ENCODE measurements at places on chromosomes 5 and 9.

DNA sequence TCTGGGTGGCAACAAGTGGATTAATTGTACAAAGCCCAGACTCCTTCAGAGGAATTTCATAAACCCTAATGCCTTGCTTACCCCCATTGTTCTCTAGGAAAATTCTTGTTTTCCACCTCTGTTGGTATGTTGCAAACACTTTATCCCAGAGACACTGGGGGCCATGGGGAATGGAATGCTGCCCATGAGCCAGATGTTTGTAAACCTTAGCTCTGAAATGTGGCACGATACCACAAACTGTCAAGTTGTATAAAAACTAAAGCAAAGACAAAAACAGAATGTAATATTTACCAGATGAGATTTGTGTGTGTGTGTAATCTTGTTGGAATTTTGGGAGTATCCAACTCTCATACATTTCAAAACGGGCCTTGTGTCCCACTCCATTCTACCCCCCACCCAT, 465.0 kb downstream of the EBF1 start:
- no peak for DNase-seq

DNA sequence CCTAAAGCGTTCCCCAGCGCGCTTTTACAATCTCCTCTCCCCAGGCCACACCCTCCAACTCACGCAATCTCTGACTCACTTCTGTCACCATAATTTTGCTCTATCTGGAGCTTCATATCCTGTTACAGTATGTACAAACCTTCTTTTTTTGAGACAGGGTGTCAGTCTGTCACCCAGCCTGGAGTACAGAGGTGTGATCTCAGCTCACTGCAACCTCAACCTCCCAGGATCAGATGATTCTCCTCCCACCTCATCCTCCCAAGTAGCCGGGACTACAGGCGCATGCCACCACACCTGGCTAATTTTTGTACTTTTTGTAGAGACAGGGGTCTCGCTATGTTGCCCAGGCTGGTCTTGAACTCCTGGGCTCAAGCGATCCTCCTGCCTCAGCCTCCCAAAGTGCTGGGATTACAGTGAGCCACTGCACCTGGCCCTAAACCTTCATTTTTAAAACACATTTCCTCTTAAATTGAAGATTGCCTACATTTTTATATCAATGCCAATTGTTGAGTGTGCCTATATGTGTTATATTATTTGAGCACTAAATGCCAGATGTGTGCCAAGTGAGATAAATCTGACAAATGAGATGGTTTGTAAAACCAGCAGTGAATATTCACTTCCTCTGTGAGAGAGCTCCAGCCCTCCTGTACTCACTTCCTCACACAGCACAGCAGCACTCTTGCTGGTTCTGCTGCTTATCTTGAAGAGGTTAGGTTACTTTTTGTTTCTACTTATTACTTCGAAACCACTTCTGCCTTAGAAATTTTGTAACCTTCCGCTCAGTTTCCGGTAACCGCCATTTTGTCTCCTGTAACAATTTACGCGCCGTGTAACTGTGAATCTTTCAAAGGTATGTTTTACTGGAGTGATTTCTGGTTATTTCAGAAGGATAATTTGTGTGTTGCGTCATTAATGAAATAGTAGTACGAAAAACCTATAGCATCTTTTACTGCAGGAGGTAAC, 57.9 kb downstream of the DOCK8 start:
- peak; percentile 40 for DNase-seq

- DNase-seq, result no peak
These were observed 21.0 kb downstream of the CAMSAP1 start for GRCh38 chr9:135886147-135886981.

GRCh38 chr9:107046692-107047091, 183.7 kb downstream of the ZNF462 start:
- DNase-seq, result no peak

DNA sequence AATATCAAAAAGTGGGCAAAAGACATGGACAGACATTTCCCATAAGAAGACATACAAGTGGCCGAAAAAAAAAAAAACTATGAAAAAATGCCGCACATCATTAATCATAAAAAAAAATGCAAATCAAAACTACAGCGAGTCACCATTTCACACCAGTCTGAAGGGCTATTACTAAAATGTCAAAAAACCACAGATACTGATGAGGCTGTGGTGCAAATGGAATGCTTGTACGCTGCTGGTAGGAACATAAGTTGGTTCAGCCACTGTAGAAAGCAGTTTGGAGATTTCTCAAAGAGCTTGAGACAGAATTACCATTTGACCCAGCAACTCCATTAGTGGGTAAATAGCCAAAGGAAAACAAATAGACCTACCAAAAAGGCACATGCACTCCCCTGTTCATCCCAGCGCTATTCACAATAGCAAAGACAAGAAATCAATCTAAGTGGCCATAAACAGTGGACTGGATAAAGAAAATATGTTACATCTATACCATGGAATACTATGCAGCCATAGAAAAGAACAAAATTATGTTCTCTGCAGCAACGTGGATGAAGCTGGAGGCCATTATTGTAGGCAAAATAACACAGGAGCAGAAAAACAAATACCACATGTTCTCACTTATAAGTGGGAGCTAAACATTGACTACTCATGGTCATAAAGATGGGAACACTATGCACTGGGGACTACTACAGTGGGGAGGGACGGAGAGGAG, 110.6 kb upstream of the BOD1 start:
- no peak for DNase-seq

- no peak for DNase-seq
These were observed 97.1 kb downstream of the ENTREP1 start for GRCh38 chr9:69421908-69422801.

DNA sequence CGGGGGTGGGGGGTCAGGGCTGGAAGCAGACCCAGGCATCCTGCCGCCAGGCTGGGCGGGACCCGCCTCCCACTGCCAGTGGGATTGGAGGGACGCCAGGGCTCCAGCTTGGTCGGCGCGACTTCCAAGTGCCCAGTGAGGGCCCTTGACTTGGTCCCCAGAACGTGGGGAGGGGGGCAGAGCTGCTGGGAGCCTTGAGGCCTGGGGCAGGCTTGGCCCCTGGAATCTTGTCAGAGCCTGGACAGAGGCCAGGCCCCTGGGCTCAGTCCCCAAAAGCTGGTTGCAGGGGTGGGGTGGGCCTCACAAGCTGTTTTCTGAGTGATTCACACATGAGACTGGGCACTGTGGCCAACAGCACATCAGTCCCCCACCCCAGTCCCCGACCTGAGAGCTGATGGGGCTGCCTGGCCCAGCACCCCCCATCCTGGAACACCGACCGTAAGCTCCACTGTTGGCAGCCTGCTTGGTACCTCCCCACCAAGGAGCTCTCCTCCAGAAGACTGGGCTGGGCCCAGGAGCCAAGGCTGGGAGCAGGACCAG, 526 bp downstream of the CLIC3 start:
- no peak for DNase-seq

DNA sequence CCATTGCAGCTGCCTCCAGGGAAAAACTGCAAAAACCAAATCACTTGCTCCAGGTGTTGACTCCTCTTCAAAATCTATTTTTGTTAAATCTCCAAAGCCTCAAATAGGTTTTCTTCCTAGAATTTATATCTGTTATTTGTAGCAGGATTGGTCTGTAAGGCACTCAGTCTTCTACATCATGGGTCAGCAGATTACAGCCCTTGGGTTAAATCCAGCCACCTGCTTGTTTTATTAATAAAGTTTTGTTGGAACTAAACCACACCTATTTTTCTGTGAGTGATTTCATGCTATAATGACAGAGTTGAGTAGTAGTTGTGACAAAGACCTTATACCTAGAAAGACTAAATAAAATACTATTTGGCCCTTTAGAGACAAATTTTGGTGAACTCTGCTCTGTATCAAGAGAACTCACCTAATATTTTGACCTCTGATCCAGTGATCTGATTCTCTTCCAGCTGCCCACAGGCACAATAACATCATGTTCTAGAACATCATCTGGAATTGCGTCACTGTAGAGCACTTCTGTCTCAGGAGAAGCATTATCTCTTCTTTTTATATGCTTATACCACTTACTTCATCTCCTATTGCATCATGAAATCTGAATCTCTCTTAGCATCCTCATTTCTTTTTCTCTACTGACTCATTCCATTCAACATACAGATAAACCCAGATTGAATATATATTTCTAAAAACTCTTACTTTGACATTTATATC, 130.1 kb downstream of the RPS23 start:
- no peak for DNase-seq

GRCh38 chr9:94654165-94654894, 15.0 kb upstream of the FBP1 start:
- no peak for DNase-seq

DNA sequence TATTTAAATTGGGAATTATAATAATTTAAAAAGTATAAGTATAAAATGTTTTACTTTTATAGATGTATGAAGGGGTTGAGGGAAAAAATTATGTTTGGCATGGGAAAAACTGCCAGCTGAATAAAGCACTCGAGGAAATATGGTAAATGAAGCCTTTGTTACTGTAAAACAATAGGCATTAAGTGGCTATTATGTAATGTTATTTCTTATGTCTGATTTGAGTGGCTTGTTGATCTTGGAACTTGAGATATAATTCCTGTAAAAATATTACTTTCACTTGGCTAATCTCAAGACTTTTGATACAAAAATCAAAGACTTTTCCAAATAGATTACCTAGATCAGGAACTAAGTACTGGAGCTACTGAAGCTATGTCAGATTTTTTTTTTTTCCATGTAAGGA, 182.9 kb downstream of the CD180 start:
- DNase-seq, result no peak

DNA sequence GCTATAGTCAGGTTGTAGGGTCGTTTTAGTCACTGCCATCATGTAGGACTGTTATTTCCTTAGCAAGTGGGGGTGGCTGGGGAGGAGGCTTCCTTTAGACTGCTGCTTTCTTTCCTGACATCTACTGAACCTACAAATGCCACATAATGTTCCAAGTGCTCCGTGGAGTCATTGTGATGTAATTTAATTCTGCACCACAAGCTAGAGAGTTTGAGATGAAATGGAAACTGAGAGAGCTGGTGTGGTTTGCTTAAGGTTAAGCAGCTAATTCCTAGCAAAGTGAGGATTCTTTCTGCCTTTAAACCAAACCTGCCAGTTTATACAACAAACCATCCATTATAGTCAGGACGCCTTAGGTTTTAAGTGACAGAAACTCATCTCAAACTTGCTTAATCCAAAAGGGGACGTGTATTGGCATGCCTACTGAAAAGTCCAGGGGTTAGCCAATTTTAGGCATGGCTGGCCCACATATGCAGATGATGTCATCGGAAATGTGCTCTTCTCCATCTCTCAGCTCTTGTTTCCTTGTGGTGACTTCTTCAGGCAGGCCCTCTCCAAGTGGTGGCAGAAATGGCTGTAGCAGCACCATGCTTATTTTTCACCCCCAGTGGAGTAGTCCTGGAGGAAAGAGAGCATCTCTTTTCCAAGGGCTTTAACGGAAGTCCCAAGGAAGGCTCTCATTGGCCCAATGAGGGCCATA, 30.5 kb downstream of the ZNF618 start:
- DNase-seq, result no peak

- DNase-seq, result no peak
These were observed 64.4 kb downstream of the C9orf85 start for GRCh38 chr9:71975833-71976232.

DNA sequence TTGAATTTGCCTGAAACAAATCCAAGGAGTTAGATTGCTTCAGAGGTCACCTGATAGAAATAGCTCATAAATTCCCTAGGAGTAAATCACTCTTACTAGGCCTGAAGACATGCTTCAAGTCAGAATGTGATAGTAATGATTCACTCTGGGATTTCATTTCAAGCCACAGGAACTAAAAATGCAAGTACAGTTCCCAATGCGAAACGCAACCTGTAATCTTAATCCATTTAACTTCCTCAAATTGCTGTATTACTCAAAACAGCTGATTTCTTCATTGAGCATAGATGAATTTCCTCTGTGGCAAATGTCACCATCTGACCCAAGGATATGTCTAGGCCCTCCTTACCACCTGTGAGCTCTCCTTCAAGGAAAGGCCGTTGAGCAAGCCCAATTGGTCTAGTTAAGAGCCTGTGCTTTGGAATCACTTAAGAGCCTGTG, 32.1 kb upstream of the IL6ST start:
- DNase-seq, result no peak

DNA sequence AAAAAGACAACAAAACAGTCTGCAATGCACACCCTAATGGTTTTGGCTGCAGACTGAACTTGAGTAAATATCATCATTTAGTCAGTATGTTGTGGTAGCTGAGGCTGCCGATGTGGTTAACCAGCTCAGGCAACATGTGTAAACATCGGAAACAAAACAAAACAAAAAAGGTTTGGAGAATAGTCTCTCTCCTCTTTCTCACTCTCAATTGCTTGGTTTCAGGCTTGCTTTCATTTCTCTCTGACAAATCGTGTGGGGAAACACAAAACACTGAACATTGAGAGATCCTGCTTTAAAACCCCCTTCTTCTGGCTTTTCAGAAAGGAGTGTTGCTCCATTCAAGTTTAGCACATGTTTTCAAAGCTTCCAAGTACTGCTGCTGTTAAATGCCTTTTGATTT, 453.3 kb downstream of the BNC2 start:
- DNase-seq, result no peak

DNA sequence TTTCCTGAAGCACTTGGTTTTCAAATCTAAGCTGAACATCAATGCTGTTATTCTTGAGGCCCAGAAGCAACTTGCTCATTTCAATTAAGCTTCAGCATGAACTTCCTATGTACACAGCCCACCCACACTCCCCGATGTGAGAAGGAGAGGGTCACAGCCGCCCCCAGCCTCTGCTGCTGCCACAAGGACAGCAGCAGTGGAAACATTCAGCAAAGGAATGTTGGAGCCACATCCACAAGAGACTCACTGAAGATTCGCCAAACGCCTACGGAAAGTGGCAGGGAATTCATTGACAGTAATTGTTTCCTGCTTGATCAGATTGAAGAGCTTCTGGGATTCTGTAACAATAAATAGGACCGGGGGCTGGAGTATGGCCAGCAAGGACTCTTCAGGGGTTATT, 2.9 kb downstream of the TGFBI start:
- no peak for DNase-seq

DNA sequence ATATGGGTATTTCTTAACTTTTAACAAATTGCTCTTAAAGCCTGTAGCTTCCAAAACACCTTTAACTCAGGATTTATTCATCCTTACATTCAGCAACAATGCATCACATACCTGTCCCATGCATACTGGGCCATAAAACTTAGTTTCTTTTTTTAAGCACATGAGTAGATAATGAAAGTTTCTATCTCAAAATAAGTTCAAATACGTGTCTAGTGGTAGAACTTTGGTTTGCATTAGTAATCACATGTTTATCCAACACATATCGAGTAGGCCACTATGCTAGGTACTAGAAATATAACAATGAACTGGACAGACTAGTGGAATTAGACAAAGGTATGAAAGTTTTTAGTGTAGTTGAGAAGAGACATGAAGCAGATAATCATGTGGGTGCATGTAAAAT, 99.6 kb downstream of the DOCK2 start:
- no peak for DNase-seq

Measured in stimulated activated CD4-positive, alpha-beta T cell treated with anti-CD3 and anti-CD28 coated beads, Interleukin-15, amount 100 ng/mL, for 1 hour (primary cell).